ENCODE measurements at places on chromosomes 11 and 22.

GRCh38 chr11:65297026-65297672 is 17.5 kb upstream of the CDC42EP2 start:
- no peak for DNase-seq

- peak; percentile 26 for DNase-seq
Observed at GRCh38 chr11:75492181-75492820, 33.4 kb downstream of the GDPD5 start.

DNA sequence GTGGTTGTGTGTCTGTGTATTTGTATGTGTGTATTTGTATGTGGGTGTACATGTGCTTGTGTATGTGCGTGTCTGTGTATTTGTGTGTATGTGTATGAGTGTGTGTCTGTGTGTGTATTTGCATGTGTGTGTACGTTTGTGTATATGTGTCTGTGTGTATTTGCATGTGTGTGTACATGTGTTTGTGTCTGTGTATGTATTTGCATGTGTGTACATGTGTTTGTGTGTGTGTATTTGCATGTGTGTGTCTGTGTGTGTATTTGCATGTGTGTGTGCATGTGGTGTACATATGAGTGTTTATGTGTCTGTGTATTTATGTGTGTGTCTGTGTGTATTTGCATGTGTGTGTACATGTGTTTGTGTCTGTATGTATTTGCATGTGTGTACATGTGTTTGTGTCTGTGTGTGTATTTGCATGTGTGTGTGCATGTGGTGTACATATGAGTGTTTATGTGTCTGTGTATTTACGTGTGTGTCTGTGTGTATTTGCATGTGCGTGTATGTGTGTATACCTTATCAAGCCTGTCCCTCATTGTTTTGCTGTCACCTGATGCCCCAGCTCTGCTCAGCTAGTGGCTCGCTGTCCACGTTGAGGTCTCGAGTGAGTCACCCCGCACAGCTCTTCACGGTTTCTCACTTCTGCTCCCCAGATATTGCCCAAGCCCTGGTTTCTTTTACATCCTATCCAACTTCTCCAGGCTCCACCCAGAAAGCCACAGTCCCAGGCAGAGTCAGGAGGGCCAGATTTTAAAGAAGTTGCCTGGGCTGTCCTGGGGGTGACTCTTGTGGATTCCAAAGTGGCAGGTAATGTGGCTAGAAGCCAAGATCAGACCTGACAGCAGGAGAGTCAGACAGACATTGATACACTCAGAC is 15.2 kb downstream of the MB start:
- no peak for DNase-seq

DNA sequence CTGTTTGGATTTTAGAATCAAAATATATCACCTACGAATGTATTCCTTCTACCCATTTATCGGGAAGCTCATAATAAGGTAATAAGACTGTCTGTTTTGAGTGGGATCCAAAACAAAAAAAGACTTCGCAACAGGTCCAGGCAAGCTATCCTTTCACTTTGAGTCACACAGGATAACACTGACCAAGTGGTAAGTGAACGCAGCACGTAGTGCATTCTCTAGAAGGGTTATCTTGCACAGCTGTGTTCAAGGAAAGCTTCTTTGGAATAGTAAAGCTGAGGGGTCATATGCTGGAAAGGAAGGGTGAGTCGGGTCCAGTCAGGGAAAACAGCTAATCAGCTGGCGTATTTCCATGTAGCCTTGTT is 22.3 kb upstream of the NRGN start:
- no peak for DNase-seq

DNA sequence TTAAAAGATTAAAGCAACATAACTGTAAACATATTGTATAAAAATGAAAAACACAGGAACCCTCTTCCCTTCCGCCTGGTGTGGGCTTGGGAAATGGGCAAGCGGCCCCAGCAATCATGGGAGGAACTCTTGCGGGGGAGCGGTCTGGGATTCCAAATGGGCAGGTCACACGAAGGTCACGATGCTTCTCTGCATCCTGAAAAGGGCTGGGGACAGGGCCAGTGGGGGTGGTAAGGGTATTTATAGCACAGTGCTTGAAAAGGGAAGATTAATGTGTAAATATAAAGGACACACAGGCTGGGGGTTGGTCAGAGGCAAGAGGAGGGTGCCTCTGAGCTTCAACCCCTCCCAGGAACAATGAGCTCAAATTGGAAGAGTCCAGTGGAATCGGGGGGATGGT is 46.9 kb upstream of the OR4B1 start:
- DNase-seq = no peak

DNA sequence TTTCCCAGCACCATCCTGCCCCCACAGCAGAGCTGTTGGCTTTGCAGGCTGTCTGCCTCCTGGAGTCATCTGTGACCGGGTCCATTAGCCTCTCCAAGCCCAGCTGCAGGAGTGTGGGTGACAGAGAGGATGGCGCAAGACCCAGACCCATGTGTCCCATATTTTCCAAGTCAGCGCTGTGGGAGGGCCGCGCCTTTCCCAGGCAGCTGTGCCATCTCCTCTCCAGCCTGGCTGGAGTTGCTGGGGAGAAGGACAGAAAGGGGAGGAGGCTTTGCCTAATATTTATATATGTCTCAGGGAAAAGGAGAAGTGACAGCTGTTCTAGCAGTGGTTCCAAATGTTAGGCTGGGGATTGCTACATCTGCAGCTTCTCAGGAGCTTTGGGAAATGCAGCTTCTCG is 15.7 kb downstream of the DTX4 start:
- DNase-seq = no peak

- no peak for DNase-seq
Observed at GRCh38 chr22:19360300-19360792, 68.8 kb upstream of the CLTCL1 start.

- DNase-seq = no peak
Observed at GRCh38 chr11:88359114-88359513, 21.6 kb upstream of the CTSC start.

GRCh38 chr11:116478205-116478604 is 294.6 kb downstream of the BUD13 start:
- DNase-seq = no peak

- no peak for DNase-seq
Observed at GRCh38 chr11:58024601-58025091, 965 bp downstream of the OR9Q1 start.

DNA sequence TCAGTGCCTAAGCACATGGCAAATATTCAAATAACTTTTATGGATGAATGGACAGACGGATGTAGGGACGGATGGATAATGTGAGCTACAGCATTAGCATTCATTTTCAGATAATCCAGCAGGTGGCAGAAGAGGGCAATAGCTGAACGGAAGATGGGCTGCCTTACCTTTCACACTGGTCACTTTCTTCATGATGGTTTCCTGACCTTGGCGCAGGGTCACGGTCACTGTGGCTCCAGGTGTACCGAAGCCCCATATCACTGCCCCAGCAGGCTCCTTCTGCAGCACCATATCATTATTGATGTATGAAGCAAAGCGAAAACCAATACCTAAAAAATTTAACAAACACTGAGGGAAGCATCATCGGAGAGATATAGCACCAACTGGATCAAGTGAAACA is 4.3 kb downstream of the SIAE start:
- peak; percentile 32 for DNase-seq

- DNase-seq = no peak
Observed at GRCh38 chr11:118213201-118213600, 11.6 kb downstream of the JAML start.

DNA sequence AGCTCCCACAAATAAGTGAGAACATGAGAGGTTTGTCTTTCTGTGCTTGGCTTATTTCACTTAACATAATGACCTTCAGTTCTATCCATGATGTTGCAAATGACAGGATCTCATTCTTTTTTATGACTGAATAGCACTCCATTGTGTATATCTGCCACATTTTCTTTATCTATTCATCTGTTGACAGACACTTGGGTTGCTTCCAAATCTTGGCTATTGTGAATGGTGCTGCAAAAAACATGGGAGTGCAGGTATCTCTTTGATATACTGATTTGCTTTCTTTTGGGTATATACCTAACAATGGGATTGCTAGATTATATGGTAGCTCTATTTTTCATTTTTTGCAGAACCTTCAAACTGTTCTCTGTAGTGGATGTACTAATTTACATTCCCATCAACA is 13.3 kb downstream of the GVQW3 start:
- no peak for DNase-seq

GRCh38 chr22:24402460-24403192 is 24.8 kb upstream of the ADORA2A start:
- no peak for DNase-seq

- no peak for DNase-seq
Observed at GRCh38 chr11:1450949-1451710, 35.4 kb downstream of the MOB2 start.

GRCh38 chr11:110053848-110054414 is 39.3 kb upstream of the ZC3H12C start:
- DNase-seq = no peak

- DNase-seq = no peak
Observed at GRCh38 chr11:61754534-61755482, 2.4 kb downstream of the MYRF start.

DNA sequence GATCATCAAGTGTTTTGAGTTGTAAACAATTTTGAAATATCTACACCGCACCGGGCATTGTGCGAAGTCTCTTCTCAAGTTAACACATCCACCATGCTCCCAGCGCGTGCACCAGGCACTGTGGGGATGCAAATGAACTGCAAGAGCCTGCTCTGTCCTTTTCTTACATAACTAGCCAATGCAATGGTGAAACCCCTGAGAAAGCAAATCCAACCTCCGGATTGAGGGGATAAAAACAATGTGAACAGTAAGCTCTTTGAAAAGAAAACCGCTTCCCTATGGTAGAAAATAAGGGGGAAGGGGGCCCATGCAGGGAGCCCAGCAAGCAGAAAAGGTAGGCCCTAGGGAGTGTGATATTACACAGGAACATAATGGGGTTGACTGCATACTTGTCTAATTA is 274.9 kb upstream of the MPPED2 start:
- DNase-seq = no peak

DNA sequence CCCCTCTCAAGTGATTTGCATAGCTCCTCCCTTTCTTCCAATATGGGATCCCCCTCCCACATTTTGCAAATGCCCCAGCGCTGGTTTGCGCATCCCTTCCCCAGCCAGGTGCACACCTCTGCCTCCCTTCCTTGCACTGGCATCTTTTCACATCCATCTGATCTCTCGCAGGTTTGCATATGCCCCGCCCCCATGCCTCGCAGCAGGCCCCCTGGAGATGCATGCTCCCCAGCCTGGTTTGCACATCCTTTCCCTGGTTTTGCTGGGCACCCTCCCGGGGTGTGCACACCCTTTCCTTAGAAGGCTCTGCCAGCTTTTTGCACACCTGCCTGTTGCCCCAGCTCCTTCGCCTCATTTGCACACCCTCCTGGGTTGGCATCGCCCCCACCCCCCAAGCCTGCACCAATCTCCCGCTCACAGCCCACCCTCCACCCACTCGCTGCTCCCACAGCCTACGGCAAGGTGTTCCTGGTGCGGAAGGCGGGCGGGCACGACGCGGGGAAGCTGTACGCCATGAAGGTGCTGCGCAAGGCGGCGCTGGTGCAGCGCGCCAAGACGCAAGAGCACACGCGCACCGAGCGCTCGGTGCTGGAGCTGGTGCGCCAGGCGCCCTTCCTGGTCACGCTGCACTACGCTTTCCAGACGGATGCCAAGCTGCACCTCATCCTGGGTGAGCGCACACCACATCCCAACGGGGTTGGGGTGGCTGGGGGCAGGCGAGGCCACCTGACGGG is 917 bp downstream of the RPS6KA4 start:
- no peak for DNase-seq

DNA sequence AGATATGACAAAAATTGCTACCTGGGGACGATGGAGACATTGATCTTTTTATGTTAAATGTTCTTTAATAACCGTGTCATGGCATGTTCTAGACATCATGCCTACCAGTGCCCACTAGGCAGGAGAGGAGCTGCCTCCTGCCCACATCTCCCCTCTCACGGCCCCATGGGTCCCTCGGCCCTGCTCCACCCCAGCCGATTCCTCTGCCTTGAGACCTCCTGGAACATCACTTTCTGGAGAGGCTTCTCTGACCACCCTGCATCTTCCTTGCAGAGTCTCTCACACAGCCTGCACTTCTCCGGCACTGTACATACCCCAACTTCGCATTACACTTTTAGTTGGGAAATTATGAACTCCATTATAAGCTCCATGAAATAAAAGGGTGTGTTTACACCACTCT is 16.8 kb downstream of the EFCAB6 start:
- DNase-seq = no peak

DNA sequence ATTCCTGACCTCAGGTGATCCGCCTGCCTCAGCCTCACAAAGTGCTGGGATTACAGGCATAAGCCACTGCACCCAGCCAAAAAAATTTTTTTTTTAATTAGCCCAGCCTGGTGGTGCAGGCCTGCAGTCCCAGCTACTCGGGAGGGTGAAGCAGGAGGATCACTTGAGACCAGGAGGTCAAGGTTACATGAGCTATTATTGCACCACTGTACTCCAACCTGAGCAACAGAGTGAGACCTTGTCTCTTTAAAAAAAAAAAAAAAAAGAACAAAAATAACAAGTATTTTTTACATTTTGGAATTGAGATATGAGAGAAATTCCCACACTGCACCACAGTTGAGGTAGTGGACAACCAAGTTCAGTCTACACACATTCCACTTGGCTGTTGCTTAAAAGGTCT is 13.6 kb upstream of the L3MBTL2 start:
- DNase-seq = no peak

- DNase-seq = no peak
Observed at GRCh38 chr11:111097191-111097590, 148.3 kb upstream of the POU2AF2 start.

- DNase-seq = peak; percentile 20
Observed at GRCh38 chr11:107590460-107591377, at the start of gene ELMOD1. Gene ELMOD1 (plus strand): TSS chr11:107591147. CDS start chr11:107618190, 27,043 bp downstream.

- no peak for DNase-seq
Observed at GRCh38 chr22:17960695-17961445, 63.5 kb downstream of the MICAL3 start.

GRCh38 chr11:78318321-78319114 is 99.1 kb downstream of the GAB2 start:
- DNase-seq = no peak

- no peak for DNase-seq
Observed at GRCh38 chr11:130813638-130814037, 102.6 kb downstream of the SNX19 start.

DNA sequence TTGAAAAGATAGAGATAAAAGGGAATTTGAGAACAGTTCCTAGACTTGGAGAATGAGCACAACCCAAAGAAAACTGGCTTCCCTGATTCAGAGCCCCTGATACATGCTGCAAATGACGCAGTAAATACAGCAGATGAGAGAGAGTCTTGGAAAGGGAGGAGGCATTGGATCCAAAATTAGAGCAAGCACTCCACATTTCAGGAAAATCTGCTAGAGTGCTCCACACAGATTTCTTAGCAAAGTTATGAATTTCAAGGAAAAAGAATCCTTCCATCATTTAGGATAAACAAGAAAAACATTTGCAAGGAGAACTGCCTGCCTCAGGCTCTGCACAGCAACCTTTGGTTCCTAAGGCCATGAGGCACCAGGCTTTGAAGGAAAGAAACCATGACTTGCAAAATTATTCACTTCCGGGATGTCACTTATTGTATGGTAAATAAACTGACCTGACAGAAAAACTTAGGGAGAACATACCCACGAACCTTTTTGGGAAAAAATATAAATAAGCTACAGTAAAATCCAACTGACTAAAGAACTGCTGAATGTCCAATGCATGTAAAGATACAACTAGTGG is 89.8 kb upstream of the RTL6 start:
- DNase-seq = no peak

Measured in T-helper 1 cell (primary cell).